ENCODE measurements at places on chromosomes 13 and 19.
A peak's percentile ranks its signal among the peaks of the same experiment; 100 is the strongest.

DNA sequence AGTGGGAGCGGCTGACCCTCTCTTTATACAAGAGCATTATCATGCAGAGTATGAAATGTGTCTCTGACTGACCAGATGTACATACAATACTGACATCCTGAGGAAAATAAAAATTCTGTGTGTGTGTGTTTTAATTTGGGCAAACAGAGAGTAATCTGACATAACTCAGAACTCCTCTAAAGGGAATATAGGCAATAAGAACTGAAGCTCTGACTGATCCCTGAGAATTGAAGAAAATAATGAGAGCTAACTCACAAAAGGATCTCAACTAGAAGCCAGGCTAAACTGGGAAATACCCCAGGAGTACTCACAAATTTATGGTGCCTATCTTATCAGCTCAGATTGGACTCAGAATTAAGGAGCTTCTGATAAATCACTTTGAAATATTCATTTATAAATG is 539.9 kb downstream of the OLFM4 start:
- DNase-seq, result no peak

DNA sequence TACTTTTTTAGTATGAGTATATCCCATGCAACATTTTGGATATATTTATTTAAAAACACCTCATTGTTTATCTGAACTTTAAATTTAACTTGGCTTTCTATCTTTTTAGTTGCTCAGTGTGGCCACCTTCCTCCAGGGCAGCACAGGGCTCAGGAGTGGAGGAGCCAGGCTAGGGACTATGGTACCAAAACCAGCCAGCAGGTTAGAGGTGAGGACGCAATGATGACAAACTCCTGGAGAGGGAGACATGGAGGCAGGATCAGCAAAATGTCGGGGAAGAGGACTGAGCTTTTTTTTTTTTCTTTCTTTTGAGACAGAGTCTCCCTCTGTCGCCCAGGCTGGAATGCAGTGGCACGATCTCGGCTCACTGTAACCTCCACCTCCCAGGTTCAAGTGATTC is 29.6 kb upstream of the CALM3 start:
- peak; percentile 35 for DNase-seq

GRCh38 chr19:10747271-10747670 is 29.4 kb downstream of the DNM2 start:
- no peak for DNase-seq

DNA sequence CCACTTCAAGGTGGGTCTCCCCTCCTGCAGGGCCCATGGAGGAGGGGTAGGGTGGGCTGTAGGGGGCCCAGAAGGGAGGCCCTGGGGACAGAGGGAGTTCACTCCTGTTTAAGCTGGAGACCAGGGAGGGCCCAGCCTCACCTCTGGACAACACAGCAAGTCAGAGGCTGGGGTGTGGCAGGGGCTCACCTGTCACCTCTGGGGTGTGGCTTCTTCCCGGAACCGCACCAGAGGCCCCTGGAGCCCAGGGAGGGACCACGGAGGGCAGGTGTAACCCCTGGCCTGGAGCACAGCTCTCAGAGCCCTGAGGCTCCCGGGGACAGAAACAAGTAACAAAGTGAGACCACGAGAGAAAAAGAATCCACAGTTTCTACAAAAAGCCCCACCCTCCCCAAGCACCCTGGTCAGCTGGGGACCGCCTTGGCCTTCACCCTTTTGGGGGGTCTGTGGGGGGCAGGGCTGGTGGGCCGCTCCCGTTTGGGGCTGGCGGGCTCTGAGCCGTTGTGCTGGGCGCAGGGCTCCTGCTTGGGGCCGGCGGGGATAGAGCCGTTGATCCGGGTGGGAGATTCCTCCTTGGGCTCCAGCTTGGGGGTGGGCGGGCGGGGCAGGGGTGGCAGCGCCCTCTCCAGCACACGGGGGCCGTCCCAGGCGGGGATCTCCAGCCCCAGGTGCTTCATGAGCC is 8.0 kb downstream of the SIRT6 start:
- no peak for DNase-seq

DNA sequence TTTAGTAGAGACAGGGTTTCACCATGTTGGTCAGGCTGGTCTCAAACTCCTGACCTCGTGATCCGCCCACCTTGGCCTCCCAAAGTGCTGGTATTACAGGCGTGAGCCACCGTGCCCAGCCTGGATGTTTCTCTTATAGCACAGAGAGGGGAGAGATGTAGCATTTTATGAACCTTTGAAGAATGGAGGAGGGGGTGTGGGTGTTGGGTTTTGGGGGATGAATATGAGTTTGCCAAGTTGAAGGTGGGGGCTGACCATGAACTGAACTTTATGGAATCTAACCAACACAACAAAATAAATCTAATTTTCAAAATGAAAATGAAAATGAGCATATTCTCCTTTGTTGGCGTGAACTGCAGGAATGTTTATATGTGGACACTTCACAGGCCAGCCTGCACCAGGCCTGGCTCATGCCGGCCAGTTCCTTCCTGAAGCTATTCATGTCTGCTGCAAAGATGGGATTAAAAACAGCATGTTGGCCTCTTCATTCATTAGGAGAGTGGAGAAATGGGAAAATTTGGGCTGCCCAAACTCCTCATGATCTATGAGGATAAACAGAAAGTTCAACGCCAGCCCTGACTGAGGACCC is 39.5 kb upstream of the HOMER3 start:
- no peak for DNase-seq

- no peak for DNase-seq
Observed at GRCh38 chr13:21435231-21435630, 23.9 kb downstream of the ZDHHC20 start.

DNA sequence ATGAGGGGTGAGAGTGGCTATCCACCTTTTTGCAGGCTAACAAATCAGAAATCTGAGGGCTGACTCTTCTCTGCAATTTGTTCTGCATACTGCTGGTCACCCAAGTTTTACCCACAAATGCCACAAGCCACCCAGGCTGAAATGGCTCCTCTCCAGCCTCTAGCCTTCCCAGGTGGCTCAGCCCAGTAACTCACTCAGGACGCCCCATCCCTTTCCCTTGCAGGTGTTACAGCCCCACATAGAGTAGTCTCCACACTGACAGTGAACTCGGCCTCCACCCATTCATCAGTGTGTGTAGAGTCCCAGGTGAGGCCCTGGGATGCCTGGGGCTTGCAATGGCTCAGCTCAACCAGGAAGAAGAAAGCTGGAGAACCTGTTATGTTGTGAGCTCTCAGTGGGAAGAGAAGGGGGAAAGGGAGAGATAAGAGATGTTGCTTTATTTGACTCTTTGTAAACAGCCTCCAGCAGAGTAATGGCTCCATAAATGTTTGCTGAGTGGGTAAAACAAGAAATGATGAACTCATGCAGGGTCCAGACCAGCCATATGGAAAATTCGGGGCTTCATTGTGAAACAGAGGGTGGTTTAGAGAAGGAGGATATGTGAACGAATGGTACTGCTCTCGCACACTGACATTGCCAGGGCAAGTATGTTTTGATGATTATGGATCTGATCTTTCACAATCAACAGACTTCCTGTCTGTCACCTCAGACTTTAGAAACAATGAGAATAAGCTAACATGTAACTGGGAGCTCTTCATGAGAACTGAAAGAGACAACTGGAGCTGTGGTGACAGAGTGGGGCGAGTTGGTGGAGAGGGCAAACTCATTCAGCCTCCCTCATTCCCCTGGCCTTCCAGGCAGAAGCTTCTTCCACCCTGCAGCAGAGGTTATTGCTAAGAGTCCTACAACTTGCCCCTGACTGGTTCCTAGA is 74.2 kb upstream of the RFC3 start:
- no peak for DNase-seq

GRCh38 chr13:27172495-27172842 is 858 bp upstream of the USP12 start:
- DNase-seq, result peak; percentile 86

DNA sequence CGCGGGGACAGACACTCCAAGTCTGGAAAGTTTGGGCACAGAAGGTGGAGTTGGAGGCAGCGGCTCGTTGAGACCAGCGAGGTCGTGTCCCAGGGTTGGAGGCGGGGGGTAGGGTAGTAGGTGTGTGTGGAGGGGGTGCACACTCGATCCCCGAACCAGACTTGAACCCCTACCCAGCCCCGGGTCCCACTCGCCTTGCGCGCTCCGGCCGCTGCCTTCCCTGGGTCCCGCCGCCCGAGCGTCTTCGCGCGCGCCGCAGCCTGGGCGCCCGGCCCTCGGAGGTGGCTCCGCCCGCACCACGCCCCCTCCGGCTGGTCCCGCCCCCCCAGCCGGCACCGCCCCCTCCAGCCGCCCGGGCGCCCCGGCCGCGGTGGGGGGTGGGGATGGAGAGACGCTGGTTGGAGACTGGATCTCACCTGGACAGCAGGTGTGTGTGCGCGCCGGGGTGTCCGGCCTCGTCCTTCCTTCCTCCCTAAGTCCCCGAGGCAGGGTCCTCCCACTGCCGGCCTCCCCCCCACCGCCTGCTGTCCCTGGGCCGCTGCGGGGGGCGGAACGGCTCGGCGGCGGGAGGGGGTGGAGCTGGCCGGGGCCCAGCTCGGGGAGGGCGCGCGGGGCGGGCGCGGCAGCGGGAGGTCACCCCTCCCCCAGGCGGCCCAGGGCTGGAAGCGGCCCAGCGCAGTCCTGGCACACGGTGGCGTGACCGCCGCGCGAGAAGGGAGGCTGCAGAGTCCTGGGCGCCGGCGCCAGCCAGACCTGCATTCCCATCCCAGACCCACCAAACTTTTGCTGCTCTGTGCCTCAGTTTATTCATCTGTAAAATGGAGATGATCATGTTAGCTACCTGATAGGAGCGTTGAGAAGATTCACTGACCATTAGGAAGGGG is at the start of gene KANK2:
Gene KANK2, minus strand, starts transcription at position 255 of the 884 bp plus-strand sequence. CDS start 3,034 bp downstream, outside the sequence.
- peak; percentile 95 for DNase-seq

DNA sequence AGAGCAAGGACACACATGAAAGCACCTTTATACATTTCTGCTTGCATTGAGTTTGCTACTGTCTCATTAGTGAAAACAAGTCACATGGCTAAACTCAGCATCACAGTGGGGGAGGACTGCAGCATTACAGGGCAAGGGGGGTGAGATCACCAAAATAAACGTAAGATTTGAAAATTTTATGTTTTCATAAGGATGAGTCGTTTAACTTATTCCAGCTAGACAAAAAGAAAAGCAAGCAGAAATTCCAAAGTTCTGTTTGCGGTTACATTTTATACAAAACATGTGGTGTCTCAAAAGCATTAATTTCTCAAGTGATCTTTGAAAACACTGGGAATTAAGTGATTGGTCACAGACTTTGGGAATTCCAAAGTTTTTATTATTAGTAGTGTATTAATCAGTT is 261.4 kb upstream of the RXFP2 start:
- no peak for DNase-seq

DNA sequence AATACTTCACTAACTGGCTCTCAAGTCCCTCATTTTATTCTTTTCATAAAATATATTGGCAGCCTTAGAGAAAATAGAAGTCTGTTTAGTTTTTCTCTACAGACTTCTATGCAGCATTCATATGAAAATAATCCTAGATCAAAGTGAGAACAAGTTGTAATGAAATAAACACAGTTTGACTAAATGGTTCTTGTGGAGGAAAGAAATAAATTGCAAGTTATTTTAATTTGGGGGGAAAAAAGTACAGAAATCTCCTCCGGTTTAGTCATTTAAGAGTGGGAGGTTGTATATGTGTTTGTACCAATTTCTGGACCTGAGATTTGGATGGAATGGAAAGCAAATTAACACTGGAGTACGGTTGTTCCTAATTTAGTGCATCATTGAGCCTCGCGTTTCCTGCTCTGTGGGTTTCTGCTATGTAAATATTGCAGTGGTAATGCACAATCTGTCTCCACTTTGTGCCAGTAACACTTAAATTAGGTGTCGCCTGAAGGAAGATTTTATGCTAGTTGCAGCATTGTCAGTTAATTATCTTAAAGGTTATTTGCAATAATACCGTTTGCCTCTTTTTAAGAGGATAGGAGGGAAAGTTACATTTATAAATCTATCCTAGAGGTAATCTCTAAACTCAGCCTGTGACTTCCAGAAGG is 100.2 kb downstream of the ZIC5 start:
- DNase-seq, result no peak

Data from erythroblast (primary cell).